ENCODE measurements at places on chromosomes 1 and 21.

DNA sequence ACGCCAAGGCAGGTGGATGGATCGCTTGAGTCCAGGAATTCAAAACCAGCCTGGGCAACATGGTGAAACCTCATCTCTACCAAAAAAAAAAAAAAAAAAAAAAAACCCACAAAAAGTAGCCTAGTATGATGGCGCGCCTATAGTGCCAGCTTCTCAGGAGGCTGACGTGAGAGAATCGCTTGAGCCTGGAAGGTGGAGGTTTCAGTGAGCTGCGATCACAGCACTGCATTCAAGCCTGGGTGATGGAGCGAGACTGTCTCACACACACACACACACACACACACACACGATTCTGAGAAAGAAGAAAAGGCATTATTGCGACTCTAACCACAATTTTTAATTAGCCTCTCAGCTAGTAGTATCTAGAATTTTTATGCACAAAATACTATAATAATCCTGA is 86.5 kb downstream of the RASAL2 start:
- no peaks in the 10 kb centered on the region for H3K4me1 ChIP-seq
- no peak for DNase-seq
- no peak overlapping the region for H3K27ac ChIP-seq
- H3K27me3 ChIP-seq: no peaks in the 10 kb centered on the region

GRCh38 chr1:157469752-157470675 is 82.3 kb downstream of the FCRL5 start:
- DNase-seq: no peak
- no peaks in the 10 kb centered on the region for H3K4me1 ChIP-seq
- no peak overlapping the region for H3K4me3 ChIP-seq
- no peaks in the 10 kb centered on the region for H3K27me3 ChIP-seq

DNA sequence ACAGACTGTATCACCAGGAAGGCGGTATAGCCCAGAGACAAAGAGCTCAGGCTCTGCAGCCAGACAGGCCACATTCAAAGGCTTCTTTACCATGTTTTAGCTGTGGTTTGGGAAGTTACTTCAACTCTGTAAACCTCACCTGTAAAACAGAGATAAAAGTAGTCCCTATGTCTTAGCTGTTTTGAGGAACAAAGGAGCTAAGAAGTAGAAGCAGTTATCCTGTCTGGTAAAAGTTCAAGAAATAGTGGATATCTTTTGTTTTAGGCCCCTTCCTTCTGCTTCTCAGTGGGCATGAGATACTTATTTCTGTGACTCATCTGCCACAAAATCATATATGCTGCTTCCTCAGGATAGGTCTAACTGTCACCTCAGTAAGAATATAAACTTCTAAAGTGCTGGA is 6.5 kb downstream of the CD34 start:
- no peaks in the 10 kb centered on the region for H3K4me1 ChIP-seq
- no peaks in the 10 kb centered on the region for H3K36me3 ChIP-seq
- H3K27me3 ChIP-seq: peaks cover 2% of the 10 kb centered on the region
- no peak overlapping the region for H3K4me3 ChIP-seq

GRCh38 chr1:115790846-115791245 is 22.3 kb upstream of the CASQ2 start:
- H3K4me1 ChIP-seq: no peaks in the 10 kb centered on the region
- H3K36me3 ChIP-seq: no peaks in the 10 kb centered on the region
- no peak for DNase-seq
- no peak overlapping the region for H3K4me3 ChIP-seq

GRCh38 chr1:87872189-87872588 is 543.5 kb downstream of the LMO4 start:
- no peak overlapping the region for H3K4me3 ChIP-seq
- H3K27me3 ChIP-seq: no peaks in the 10 kb centered on the region
- H3K4me1 ChIP-seq: no peaks in the 10 kb centered on the region

DNA sequence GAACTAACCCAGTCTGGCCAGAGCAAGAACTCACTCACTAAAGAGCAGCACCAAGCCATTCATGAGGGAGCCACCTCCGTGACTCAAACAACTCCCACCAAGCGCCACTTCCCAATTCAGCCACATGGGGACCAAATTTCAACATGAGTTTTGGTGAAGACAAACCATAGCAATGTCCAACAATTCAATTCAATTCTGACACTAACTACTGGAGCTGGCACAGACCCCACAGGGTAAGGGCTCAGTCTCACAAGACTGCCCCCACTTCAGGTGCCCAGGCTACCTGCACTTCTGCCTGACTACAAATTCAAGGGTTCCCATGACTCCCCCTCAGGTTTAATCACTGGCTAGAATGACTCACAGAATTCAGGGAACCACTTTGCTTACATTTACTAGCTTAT is 48.8 kb upstream of the RAP1A start:
- no peak overlapping the region for H3K27ac ChIP-seq
- no peaks in the 10 kb centered on the region for H3K4me1 ChIP-seq
- H3K36me3 ChIP-seq: no peaks in the 10 kb centered on the region
- no peaks in the 10 kb centered on the region for H3K27me3 ChIP-seq

- H3K4me1 ChIP-seq: peaks cover 5% of the 10 kb centered on the region
- no peak for DNase-seq
- H3K36me3 ChIP-seq: no peaks in the 10 kb centered on the region
- no peak overlapping the region for H3K27ac ChIP-seq
- no peaks in the 10 kb centered on the region for H3K27me3 ChIP-seq
These were observed 5.1 kb upstream of the TMEM222 start for GRCh38 chr1:27316860-27317259.

- H3K27ac ChIP-seq: no peak overlapping the region
- no peaks in the 10 kb centered on the region for H3K4me1 ChIP-seq
- H3K36me3 ChIP-seq: no peaks in the 10 kb centered on the region
- no peaks in the 10 kb centered on the region for H3K27me3 ChIP-seq
These were observed 40.3 kb downstream of the RPE65 start for GRCh38 chr1:68409426-68409825.

- H3K4me3 ChIP-seq: no peak overlapping the region
- H3K36me3 ChIP-seq: peaks cover 10% of the 10 kb centered on the region
- no peaks in the 10 kb centered on the region for H3K27me3 ChIP-seq
- DNase-seq: no peak
- peaks cover 23% of the 10 kb centered on the region for H3K4me1 ChIP-seq
- H3K27ac ChIP-seq: no peak overlapping the region
These were observed 1.8 kb upstream of the CAP1 start for GRCh38 chr1:40038697-40039096.
